Activated T-helper 1 cell treated with anti-CD3 and anti-CD28 coated beads, Interleukin-12 subunit alpha, Interleukin-12 subunit beta, Interleukin-2, Interleukin-4 antibody, amounts not matched to agents 30 ng/mL and 10 ng/mL and 1 ng/mL, durations not matched to agents 14 hours and 24 hours and 36 hours (primary cell): ENCODE measurements at places on chromosomes 6 and 20. TPM values are rescaled to one million over a fixed set of nuclear protein-coding genes. Genes with fewer than 3 reads are reported as not detected.

GRCh38 chr20:22914291-22914690 lies 120.8 kb upstream of the SSTR4 start:
- no peak for DNase-seq

GRCh38 chr6:162385980-162386379 lies 341.6 kb downstream of the PRKN start:
- DNase-seq, result no peak

DNA sequence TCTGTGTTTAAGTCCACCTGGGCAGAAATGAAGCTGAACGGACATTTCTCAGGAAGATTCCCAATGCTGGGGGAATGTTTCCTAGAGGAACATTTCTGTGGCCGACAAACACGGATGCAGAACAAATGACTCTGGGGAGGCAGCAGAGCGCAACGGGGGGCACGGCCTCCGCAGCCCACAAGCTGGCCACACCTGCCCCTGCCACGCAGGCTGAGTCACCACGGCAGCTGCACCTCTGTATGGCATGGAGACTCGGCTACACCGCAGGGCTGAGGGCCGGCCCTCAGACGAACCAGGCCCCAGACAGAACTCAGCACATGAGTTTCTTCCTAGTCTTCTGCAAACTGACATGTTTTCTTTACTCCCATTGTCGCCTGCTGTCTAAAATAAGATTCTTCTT lies 10.0 kb upstream of the PRR18 start:
- no peak for DNase-seq

DNA sequence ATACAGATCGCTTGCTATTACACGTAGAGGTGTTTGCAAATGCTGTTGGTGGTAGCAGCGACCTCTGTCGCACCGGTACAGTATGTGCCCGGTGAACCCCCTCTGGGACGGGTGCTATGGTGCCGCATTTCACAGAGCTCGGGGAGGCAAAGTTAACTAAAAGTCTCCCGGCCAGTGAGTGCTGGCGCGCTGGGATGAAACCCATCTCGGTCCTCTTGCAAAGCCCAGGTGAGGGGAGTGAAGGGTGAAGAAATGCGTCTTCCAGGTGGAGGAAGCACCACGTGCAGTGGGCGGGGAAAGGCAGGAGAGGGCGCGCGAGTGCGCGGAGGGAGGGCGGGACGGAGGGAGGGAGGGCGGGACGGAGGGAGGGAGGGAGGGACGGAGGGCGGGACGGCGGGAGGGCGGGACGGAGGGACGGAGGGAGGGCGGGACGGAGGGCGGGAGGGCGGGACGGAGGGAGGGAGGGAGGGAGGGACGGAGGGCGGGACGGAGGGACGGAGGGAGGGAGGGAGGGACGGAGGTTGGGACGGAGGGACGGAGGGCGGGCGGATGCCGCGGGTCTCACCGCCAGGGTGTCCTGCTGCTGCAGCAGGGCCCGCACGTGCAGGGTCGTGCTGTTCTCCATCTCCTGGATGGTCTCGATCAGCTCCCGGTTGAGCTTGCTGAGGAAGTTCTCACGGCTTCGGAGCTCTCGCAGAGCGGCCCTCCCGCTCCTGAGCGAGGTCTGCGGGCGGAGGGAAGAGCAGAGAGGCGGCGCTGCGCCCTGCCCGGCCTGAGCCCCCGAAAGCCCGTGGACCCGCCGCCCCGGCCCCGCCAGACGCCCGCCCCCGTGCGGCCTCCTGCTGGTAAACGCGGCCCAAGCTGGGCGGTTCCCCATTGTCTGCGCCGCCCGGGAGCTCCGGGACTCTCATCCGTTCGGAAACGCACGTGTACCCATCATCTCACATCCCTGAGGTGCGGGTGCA lies 11.7 kb downstream of the C20orf96 start:
- DNase-seq, result no peak

DNA sequence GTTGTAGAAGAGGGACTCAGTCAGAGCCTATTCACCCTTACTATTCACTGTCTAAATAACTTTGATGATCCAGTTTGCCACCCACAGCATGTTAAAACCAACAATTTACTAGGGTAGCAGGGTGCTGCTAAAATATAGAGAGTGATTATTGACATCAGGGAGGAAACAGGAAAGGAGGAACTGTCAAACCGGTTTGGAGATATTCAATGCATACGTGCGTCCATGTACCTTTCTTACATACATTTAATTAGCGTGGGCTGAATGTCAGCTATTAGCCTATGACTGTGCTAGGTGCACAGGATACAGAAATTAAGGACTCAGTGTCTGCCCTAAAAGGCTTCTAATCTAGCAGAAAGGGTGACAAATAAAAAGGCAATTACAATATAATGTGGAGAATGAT lies 57.2 kb downstream of the IL20RA start:
- no peak for DNase-seq

TRIM10 gene
- total RNA-seq, result 0.05 and 0.08 TPM in 2 replicates

PRDM1 gene
- total RNA-seq, result 74.1 and 78.8 TPM in 2 replicates

DEFB127 gene
- total RNA-seq, result not detected in 2 replicates

SYTL3 gene
- total RNA-seq, result 123 and 139 TPM in 2 replicates

LIME1 gene
- total RNA-seq, result 12.1 TPM in 2 replicates

MEI4 gene
- not detected in 2 replicates for total RNA-seq
